ENCODE measurements at places on chromosomes 1 and 21. TPM values are rescaled to one million over a fixed set of nuclear protein-coding genes. Genes with fewer than 3 reads are reported as not detected.

The KIAA0040 gene
- 35.3 TPM for total RNA-seq

GRCh38 chr1:158644449-158644848 is 39.4 kb downstream of the OR10Z1 start:
- DNase-seq = no peak
- no peak overlapping the region for H3K27ac ChIP-seq
- H3K4me1 ChIP-seq = peaks cover 10% of the 10 kb centered on the region
- no peak overlapping the region for H3K4me3 ChIP-seq
- no peaks in the 10 kb centered on the region for H3K27me3 ChIP-seq
- H3K36me3 ChIP-seq = no peaks in the 10 kb centered on the region

DNA sequence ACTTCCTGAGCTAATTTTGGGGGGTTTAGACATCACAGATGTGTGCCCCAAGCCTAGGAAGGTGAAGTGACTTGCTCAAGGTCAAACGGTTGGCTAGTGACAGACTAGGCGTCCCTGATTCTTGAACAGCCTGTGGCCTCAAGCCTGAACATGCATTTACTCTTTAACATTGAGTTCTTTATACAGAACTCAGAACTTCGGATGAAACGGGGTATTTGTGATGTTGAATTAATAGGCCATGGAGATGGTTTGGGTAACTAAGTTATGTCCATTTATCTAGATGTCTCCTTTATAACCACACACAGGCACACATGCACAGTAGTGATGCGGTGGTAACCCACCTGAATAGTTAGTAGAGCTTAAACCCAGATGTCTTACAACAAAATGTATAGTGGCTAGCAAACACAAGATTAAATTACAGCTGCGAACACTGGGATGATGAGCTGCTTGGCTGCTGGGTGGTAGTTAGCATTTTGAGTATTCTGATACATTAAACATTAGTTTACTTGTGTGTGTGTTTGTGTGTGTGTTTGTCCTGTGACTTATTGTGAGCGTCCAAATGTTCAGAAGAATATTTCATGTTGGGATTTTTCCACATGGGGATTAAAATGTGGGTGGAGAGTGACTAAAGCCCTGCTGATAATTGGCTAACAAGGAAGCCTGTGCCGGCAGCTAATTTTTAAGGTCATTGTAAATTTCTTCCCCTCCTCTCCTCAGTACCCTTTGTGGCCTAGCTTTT is 2.3 kb downstream of the ATP1A1 start:
- H3K4me3 ChIP-seq = peak overlapping the region; percentile 95
- H3K4me1 ChIP-seq = peaks cover 48% of the 10 kb centered on the region
- DNase-seq = no peak
- H3K27ac ChIP-seq = peak overlapping the region; percentile 87
- H3K27me3 ChIP-seq = peaks cover 15% of the 10 kb centered on the region

DNA sequence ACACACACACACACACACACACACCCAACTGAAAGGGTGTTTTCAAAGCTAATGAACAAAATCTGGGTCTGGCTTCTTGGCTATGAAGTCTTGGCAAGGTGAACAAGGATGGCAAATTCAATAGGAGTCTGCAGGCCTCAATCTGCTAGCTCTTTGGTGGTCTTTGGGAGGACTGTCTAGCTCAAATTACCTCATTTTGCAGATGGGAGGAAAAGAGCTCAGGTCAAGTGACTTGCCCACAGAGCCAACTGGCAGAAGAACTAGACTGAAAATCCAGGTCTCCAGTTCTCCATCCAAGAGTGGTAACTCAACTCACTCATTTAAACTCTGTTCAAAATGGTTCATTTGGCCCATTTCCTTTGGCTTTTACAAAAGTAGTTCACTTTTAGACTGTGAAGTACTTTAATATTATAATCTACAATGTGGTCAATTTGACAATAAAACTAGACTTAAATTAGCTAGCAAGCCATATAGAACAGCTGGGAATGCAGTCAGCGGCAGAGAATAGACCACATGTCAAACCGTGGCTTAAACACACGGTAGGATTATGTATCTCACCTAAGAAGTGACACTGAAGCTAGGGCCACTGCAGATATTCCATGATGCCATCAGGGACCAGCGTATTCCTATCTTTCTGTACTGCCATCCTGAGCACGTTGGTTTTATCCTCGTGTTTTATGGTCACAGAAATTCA is 112.9 kb downstream of the APP start:
- peaks cover 7% of the 10 kb centered on the region for H3K4me1 ChIP-seq
- DNase-seq = no peak
- no peak overlapping the region for H3K27ac ChIP-seq
- H3K4me3 ChIP-seq = no peak overlapping the region
- no peaks in the 10 kb centered on the region for H3K27me3 ChIP-seq
- no peaks in the 10 kb centered on the region for H3K36me3 ChIP-seq

- H3K27me3 ChIP-seq = no peaks in the 10 kb centered on the region
- H3K27ac ChIP-seq = no peak overlapping the region
- DNase-seq = no peak
- no peak overlapping the region for H3K4me3 ChIP-seq
- H3K4me1 ChIP-seq = peaks cover 16% of the 10 kb centered on the region
Measured at GRCh38 chr1:154474802-154475201, 27.2 kb upstream of the TDRD10 start.

- DNase-seq = no peak
- H3K27ac ChIP-seq = no peak overlapping the region
- H3K4me1 ChIP-seq = peaks cover 70% of the 10 kb centered on the region
Measured at GRCh38 chr1:41631154-41631553, 146.7 kb upstream of the EDN2 start.

Measured in activated T-helper 2 cell treated with anti-CD3 and anti-CD28 coated beads, Interferon-gamma antibody, Interleukin-2, Interleukin-4, amounts not matched to agents 10 μg/mL and 5 μg/mL and 100 μg/mL, durations not matched to agents 14 hours and 24 hours and 36 hours (primary cell).